Naive thymus-derived CD8-positive, alpha-beta T cell (primary cell): ENCODE measurements at places on chromosomes 2 and 18. TPM values are rescaled to one million over a fixed set of nuclear protein-coding genes. Genes with fewer than 3 reads are reported as not detected.

CFAP65 gene
- polyA plus RNA-seq: 0.23 TPM

NOSTRIN gene
- polyA plus RNA-seq: not detected

SP100 gene
- 174 TPM for polyA plus RNA-seq

CRYGD gene
- not detected for polyA plus RNA-seq

CCDC148 gene
- polyA plus RNA-seq: not detected

ROCK2 gene
- 7.6 TPM for polyA plus RNA-seq

FBXO48 gene
- polyA plus RNA-seq: 0.19 TPM

SERPINB3 gene
- not detected for polyA plus RNA-seq

NAT8 gene
- polyA plus RNA-seq: not detected

SLC4A5 gene
- polyA plus RNA-seq: 1.5 TPM

CPS1 gene
- polyA plus RNA-seq: 0.46 TPM

UGT1A4 gene
- polyA plus RNA-seq: not detected

UGP2 gene
- polyA plus RNA-seq: 135 TPM

SCG2 gene
- not detected for polyA plus RNA-seq

LYG2 gene
- polyA plus RNA-seq: not detected

TNFRSF11A gene
- polyA plus RNA-seq: not detected

BCL11A gene
- 0.64 TPM for polyA plus RNA-seq

CTAGE1 gene
- polyA plus RNA-seq: not detected

FSHR gene
- not detected for polyA plus RNA-seq

STON1 gene
- polyA plus RNA-seq: 0.25 TPM

ARID5A gene
- 55.2 TPM for polyA plus RNA-seq

TMEFF2 gene
- polyA plus RNA-seq: not detected

ARHGAP28 gene
- polyA plus RNA-seq: not detected

ADCYAP1 gene
- polyA plus RNA-seq: not detected

SERPINB4 gene
- polyA plus RNA-seq: not detected

POTEJ gene
- polyA plus RNA-seq: not detected

ZNF385B gene
- polyA plus RNA-seq: not detected

HOXD3 gene
- not detected for polyA plus RNA-seq

HSBP1L1 gene
- polyA plus RNA-seq: 24.5 TPM

ASIC4 gene
- not detected for polyA plus RNA-seq

LINC00305 gene
- not detected for polyA plus RNA-seq

COL3A1 gene
- not detected for polyA plus RNA-seq
